ENCODE measurements at places on chromosomes 5 and 9. TPM values are rescaled to one million over a fixed set of nuclear protein-coding genes. Genes with fewer than 3 reads are reported as not detected.

GRCh38 chr9:136140966-136141365, 22.3 kb upstream of the TMEM250 start:
- peak; percentile 45 for DNase-seq

DNA sequence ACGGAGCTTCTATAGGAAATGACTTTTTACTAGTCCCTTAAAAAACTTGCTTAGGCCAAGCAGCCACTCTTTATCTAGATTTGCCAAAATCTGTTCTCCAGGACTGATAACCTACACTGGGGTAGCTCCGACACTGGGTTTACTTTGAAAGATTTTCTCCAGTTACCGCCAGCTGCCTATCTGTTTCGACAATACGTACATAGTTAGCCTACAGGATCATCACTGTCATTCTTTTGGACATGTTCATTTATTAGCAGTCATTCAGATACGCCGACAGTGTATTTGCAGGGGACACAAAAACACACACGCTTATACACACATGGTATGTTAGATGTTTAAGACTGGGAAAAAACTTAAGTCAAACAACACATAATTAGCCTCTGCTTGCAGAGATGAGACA, 225.7 kb downstream of the DCP2 start:
- DNase-seq: no peak

- DNase-seq: no peak
Measured at GRCh38 chr9:137924169-137924568, 46.6 kb downstream of the CACNA1B start.

DNA sequence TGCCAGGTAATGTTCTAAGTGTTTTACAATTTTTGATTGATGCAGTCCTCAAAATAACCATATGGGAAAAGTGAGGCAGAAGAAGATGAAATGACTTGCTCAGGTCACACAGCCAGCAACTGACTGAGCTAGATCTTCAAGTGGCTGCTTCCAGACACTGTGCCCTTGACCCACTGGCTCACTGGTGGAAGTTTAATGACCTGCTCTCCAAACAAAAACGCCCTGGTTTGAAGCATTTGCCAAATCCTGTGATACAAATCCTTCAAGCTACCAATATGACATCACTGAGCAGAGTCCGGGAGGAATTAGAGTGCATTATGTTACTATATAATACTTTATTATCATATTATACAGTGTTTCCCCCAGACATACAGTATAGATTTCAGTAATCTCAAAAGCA, 459.4 kb downstream of the GADD45G start:
- no peak for DNase-seq

- no peak for DNase-seq
Measured at GRCh38 chr5:119631660-119632059, 2.3 kb downstream of the FAM170A start.

- DNase-seq: no peak
Measured at GRCh38 chr9:26673261-26673660, 219.3 kb downstream of the CAAP1 start.

GRCh38 chr5:125700380-125700861, 722.8 kb upstream of the GRAMD2B start:
- no peak for DNase-seq

Gene POLE3
- total RNA-seq: 6.5 TPM

Gene CCL27
- not detected for total RNA-seq

Gene HMMR
- not detected for total RNA-seq

Gene PCDHGB2
- total RNA-seq: 5.9 TPM

Gene DCTN4
- total RNA-seq: 56.2 TPM

All from uterus (tissue), 4 donors.